ENCODE measurements at places on chromosomes 6 and 20.

DNA sequence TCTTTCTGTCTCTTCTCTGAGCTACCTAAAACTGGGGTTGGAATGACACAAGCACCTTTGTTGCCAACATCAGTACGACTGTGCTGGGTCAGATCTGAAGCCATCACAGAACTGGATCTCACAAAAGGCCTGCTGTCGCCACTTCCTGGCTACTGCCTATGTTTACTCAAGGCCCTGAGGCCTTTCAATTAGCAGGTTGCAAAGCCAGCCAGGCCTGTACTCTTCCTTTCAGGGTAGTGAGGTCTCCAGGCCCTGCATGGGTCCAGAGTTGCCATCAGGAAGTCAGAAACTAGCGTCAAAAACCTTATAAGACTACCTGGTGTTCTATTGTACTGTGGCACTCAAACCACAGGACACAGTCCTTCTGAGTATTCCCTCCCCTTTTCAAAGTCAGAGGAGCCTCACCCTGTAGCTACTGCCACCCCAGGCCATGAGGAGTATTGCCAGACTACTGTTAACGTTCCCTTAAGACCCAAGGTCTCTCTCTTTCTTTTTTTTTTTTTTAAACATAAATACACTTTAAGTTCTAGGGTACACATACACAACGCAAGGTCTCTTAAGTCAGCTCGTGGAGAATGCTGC is 937.4 kb upstream of the GJE1 start:
- no peak for DNase-seq

DNA sequence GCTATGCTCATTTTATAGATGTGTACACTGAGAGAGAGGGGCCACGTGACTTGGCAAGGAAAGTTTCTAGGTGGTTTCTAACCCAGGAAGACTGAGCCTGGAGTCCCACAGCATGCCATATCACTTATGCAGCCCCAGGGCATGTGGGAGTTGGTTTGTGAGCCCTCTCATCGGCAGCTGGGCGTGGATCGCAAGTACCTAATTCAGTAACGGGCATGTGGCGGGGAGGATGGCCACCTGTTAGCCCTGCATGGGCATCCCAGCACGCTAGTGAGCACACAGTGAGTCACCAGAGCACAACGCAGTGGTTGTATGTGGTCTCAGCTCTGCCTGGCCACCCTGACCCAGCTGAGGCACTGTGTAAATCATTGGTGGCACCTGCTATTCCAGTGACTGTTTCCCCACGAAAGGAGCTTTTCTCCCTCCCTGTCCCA is 88.3 kb downstream of the NINL start:
- DNase-seq = peak; percentile 91

DNA sequence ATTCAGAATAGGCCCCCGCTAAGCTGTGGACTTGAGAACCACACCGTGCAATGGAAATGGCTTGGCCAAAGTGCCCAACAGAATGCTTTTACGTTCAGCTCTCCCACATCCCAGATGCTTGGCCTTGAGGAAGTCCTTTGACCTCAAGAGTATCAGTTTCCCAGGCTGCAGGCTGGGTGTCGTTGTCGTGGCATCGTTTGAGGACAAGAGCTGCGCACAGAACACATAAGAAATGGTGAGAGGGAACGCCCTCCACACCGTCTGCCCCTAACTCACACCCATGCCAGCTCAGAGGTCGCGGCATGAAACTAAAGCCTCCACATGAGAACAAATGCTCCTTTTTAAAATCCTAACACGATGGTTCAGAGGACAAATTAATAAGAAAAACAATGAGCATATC is 37.0 kb downstream of the NFATC2 start:
- DNase-seq = no peak

GRCh38 chr20:25418776-25419175 is 11.3 kb downstream of the GINS1 start:
- no peak for DNase-seq

DNA sequence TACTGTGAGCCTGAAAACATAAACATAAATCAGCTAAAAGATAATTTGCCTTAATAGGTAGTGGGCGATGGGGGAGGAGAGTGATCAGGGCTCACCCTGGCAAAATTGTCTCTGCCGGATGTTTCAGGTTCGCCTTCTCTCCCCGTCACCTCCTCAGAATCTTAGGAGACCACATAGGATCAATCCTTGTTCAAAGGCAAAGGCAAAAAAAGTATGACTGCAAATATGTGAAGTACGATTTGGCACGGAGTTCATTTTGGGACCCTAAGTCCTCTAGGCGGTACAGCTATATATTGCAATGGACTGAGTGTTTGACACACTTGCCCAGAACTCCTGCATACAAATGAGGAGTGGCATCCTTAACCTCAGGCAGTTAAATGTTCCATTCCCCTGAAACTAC is 649.2 kb upstream of the FLRT3 start:
- DNase-seq = no peak

DNA sequence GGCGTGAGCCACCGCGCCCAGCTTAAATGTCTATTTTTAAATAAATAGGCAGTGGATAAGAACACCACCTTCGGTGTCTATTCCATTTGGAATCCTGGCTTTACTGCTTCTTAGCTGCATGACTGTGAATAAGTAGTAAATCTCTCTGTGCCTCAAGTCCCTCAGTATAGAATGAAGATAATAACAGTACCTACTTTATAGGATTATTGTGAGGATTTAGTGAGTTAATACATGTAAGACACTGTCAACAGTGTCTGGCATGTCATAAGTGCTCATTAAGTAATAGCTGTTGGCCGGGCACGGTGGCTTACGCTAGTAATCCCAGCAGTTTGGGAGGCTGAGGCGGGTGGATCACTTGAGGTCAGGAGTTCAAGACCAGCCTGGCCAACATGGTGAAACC is 10.1 kb downstream of the TPX2 start:
- no peak for DNase-seq

DNA sequence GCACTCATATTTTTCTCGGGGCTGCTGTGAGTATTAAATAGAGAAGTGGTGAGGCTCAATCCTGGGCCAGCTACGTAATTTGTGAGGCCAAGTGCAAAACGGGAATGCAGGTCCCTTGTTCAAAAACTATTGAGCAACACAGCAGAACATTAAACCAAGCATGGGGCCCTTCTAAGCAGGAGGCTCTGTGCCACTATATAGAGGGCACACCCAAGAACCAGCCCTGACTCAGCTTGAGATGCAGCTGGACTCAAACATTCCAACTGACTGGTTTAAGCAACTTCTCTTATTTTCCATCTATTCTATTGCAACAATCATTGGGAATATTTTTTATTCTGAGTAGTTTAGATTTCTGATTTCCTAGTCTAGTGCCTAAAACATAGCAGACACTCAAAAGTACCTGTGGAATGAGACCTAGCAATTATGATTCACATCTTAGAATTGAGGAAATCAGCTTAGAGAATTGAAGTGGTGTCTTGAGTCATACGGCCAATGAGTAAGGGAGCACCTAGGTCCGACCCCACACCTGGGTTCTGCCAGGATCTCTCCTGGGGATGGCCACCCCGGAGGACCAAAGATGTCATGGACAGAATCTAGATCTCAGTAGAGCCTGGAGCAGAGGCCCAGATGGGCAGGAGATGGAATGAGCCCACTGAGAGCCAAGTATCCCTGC is 1.3 kb downstream of the SIRPB2 start:
- DNase-seq = no peak

DNA sequence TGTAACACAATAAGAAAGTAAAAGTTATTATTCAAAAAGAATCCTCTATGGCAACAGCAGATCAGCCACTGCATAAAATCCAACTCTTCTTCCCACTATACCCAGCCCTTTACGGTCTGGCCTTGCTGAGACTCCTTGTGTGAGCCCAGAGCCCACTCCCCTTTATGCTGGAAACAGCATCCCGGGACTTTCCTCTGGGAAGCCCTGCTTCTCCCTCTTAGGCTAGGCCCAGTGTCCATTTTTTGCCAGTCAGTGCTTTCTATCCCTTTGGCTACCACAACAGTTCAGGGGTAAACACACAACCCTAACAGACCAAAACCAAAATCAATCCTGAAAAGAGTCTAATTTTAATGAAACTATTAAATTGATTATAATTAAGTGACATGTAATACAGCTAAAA is 20.6 kb downstream of the FKBP5 start:
- DNase-seq = no peak

- no peak for DNase-seq
Measured at GRCh38 chr6:79239536-79240168, 5.2 kb upstream of the HMGN3 start.

- no peak for DNase-seq
Measured at GRCh38 chr6:32234934-32235333, 11.1 kb upstream of the NOTCH4 start.

- DNase-seq = no peak
Measured at GRCh38 chr6:33813990-33814985, 10.5 kb upstream of the MLN start.

- DNase-seq = no peak
Measured at GRCh38 chr6:169853196-169854082, 102.0 kb downstream of the ERMARD start.

DNA sequence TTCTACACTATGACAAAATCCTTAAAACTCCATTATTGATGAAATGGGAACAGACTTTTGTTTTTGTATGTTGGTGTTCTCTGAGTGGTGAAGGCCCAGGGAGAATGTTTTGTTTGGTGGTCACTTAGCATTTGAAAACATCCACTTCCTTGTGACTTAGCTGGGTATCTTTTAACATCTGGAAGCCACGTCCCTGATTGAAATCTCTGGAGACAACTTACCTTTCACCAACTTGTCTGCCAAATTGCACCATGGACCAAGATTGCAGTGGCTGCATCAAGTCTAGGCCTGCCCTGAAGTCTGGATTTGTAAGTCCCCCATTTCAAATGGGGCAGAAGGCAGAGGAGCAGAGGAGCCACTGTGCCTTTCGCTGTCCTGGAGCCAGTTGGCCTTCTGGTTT is 534 bp upstream of the EFCAB8 start:
- no peak for DNase-seq

GRCh38 chr20:55632592-55632991 is 372.7 kb downstream of the CBLN4 start:
- DNase-seq = no peak

DNA sequence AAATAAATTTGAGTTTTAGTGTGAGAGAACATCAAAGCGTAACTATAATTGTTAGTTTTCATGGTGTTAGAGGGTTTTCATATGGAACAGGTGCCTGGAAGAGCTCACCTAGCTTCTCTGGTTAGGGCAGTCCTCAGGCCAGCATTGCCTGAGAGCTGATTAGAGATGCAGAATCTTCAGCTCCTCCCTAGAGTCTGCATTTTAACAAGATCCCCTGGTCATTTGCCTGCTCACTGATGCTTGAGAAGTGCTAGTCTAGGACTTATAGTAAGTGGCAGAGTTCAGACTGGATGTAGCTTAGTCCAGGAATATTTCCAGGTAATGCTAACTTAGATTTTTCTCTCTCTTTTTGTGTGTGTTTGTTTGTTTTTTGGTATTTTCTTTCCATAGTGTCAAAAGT is 21.7 kb upstream of the SMIM26 start:
- no peak for DNase-seq

DNA sequence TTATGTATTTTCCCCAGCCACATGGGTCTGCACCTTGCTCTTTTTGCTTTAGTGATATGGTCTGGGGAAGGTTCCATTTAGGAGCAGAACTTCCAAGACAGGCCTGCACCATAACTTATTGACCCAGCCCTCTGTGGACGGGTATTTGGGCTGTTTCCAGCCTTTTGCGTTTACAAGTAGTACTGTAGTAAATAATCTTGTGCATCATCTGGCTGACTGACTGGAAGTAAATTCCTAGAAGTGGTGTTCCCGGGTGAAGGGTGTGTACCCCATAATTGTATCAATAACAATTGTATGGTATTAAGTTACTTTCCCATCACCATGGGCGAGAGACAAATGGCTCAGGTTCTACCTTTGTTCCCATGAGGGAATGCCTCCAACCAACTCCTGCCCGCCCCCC is 31.6 kb downstream of the SPDEF start:
- DNase-seq = no peak

GRCh38 chr6:155347800-155348199 is 33.5 kb upstream of the TFB1M start:
- no peak for DNase-seq

- no peak for DNase-seq
Measured at GRCh38 chr6:98044791-98045470, 761.9 kb upstream of the MMS22L start.

DNA sequence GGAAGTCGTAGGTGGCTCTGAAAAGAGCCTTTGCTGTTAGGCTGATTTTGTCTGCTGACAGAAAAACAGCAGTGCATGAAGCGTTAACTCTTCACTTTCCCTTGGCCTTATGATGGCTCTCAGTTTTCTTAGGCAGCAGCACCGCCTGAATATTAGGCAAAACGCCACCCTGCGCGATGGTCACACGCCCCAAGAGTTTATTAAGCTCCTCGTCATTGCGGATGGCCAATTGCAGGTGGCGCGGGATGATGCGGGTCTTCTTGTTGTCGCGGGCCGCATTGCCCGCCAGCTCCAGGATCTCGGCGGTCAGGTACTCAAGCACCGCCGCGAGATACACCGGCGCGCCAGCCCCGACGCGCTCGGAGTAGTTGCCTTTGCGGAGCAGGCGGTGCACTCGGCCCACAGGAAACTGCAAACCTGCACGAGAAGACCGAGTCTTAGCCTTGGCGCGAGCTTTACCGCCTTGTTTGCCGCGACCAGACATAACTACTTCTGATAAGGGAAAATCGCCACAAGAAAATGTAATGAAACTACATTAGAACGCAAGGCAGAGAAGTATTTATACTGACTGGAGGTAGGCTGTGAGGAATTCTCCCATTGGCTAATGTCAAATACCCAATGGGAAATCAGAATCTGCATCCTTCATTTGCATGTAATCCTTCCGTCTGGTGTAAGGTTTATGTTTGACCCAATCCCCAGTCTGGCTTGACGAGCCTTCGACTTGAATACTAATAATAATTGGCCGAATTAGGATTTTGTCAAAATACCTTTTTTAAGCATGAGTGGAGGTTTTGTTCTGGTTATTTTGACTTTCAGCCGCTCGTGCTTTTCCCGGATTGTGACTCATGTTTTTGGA is 53.9 kb upstream of the HFE start:
- DNase-seq = peak; percentile 82

- peak; percentile 85 for DNase-seq
Measured at GRCh38 chr6:160167604-160168399, 46.2 kb downstream of the SLC22A1 start.

GRCh38 chr20:21640556-21640955 is 64.9 kb upstream of the PAX1 start:
- DNase-seq = no peak

DNA sequence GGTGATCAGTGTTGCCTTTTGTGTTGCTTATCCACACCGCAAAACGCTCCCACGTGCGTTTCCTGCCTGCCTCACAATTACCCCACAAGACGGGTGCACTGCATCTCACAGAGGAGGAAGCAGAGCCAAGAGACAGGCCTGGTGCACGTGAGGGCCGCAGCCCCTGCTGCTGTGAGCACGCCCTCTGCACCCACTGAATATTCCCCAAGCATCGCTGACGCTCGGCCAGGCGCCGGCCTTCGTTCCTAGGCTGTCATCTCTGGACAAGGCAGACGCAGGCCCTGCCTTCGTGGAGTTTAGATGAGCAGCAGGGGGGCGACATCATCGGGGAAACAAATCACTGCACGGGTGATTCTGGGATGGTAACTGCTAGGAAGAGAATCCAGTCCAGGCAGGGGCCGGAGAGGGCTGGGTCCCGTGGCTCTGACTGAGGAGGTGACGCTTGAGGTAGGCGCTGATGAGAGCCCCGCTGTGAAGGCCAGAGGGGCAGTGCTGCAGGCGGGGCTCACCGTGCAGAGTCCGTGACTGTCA is 162.4 kb upstream of the QKI start:
- DNase-seq = no peak

GRCh38 chr6:134585517-134585873 is 267.6 kb upstream of the SGK1 start:
- no peak for DNase-seq

- DNase-seq = no peak
Measured at GRCh38 chr20:40744072-40744817, 55.2 kb upstream of the MAFB start.
